ENCODE measurements at places on chromosomes 3 and 15. TPM values are rescaled to one million over a fixed set of nuclear protein-coding genes. Genes with fewer than 3 reads are reported as not detected.

Gene CYP8B1
- total RNA-seq, result not detected

Gene ACKR2
- total RNA-seq, result 0.28 TPM

Gene TICRR
- total RNA-seq, result 0.28 TPM

Gene SAXO2
- total RNA-seq, result 0.65 TPM

Gene LDHAL6B
- total RNA-seq, result not detected

Gene LMAN1L
- not detected for total RNA-seq

Gene CLDN11
- total RNA-seq, result 563 TPM

Gene GTF2A2
- total RNA-seq, result 30.4 TPM

Gene LSAMP
- 11.6 TPM for total RNA-seq

Gene TRAT1
- total RNA-seq, result not detected

Gene CCR3
- not detected for total RNA-seq

Gene ITIH1
- 0.18 TPM for total RNA-seq

Gene CCDC50
- total RNA-seq, result 88.1 TPM

Gene SLC12A1
- not detected for total RNA-seq

Gene PARP15
- 0.14 TPM for total RNA-seq

Gene UBAP1L
- total RNA-seq, result 0.71 TPM

Gene NSUN3
- total RNA-seq, result 13.8 TPM

Gene DNAH1
- total RNA-seq, result 1.7 TPM

Gene STRIT1
- not detected for total RNA-seq

Gene BLM
- 0.74 TPM for total RNA-seq

Gene IMPG2
- 0.14 TPM for total RNA-seq

Gene VEPH1
- 98.0 TPM for total RNA-seq

Gene ANKRD63
- total RNA-seq, result not detected

Gene OR5H1
- not detected for total RNA-seq

Gene ITGA11
- 55.0 TPM for total RNA-seq

Gene TRH
- total RNA-seq, result not detected

Gene WDR49
- under 0.01 TPM for total RNA-seq

Gene ZBTB11
- 18.6 TPM for total RNA-seq

All from smooth muscle cell of bladder (primary cell).